ENCODE measurements at places on chromosomes 5 and 9.

GRCh38 chr5:100647461-100648230 is 112.5 kb downstream of the FAM174A start:
- peak; percentile 10 for DNase-seq

DNA sequence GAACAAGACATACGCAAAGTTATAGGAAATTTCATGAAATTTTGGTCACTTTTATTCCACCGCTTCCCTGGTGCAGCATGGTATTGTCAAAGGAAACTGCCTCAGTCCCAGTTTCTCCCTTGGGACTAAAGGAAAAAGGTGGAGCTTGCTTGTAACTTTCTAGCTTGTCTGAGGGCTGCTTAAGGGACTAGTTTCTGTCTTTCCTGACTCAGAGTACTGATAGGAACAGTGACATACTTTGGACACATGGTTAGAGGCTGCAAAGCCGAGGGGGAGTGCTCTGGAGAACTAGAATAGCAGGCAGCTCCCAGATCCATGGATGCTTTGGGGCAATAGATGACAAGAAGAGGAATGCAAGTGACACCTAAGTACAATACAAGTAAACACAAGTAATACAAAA is 136.7 kb downstream of the CDC42SE2 start:
- no peak for DNase-seq

- DNase-seq, result peak; percentile 32
These were observed at the start of gene F2RL1 for GRCh38 chr5:76818844-76819831. F2RL1 (plus strand) TSS chr5:76819030; CDS start chr5:76819183, 153 bp downstream.

DNA sequence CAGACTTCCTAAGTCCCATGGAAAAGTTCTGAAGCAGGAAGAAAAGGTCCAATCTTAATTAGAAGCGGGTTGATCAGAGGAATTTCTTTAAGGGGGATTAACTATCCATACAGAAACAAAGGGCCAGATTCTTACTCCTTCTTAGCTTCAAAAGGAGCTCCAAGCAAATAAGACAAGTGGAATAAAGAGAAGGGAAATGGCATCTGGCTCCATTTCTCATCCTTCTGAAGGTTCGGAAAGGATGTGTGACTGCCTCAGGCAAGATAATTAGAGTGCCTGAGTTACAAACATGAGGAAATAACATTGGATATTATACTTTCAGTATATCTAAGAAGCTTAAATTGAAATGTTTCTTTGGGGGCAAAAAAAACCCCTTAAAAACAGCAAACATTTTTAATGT is 88.1 kb upstream of the ADAMTS19 start:
- DNase-seq, result no peak

- no peak for DNase-seq
These were observed 105.0 kb downstream of the PLPP1 start for GRCh38 chr5:55429613-55430253.

DNA sequence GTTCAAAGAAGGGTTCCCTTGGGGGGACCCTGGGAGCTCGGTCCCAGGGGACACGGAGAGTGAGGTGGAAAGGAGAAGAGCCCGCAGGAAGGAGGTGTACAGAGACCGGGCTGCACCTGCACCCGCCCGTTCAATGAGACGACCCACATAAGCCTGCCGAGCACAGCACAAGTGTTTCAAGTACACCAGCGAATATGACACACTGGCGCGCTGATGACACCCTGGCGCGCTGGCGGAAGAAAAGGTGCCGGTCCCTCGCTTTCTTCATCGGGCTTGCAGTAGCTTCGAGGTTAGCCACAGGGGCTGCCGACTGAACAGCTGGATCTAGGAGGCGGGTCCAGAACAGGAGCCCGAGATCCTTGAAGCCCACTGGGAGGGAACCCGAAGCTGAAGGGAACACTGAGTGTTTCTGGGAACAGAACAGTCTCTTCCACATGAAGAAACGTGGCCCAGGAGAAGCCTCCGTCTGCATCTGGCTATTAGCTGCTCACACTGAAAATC is 1.4 kb downstream of the TBC1D9B start:
- DNase-seq, result no peak

DNA sequence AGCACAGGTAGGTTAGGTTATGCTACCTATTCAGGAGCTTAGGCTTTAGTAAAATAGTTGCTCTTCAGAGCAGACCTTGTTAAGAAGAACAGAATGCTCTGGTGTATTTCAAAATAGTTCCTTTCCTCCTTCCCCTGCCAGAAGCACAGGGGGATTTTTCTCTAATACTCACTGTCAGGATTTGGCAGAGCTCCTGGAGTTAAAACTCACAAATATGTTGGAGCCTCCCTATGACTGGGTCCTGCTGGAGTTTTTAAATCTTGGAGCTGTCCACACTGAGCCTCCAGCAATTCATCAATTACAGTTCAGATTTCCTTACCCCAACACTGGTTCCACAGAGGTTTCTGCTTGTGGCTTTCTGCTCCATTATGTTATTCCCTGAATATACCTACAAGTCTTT is 1233.8 kb upstream of the WWC1 start:
- DNase-seq, result no peak

DNA sequence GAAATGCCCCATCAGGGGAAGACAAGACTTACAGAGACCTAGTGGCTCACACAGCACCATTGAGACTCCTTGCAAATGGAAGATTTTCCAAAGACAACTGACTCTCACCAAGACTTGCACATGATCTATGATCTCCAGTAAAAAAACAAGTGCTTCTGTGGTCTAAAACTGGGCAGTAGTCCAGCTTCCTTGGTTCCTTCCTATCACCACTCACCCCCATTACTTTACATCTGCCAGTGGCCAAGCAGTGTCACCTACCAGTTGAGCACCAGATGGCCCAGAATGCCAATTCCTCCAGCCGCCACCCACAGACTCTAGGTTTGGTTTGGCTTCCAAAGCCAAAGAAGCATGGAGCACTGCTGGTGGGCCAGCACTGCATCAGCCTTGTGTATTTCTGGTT is 47.7 kb downstream of the SH3TC2 start:
- DNase-seq, result no peak

DNA sequence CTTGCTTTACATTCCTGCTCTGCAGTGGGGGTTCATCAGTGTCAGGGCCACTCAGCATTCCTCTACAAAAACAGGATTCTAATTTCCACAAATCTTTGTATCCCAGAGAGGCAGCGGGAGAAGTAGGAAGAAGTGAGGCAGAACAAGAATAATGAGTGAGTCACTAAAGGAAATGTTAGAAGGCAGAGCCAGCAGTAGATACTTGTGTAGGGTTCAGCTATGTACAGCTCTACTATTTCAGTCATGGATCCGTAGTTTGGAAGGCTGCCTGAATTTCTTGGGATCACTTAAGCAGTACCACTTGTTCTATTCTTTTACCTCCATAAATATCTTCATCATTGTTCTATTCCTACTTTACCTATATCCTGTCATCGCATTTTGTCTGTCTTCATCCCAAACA is 246.3 kb upstream of the TLE4 start:
- no peak for DNase-seq

GRCh38 chr5:115209279-115209678 is 39.6 kb upstream of the TRIM36 start:
- no peak for DNase-seq

GRCh38 chr9:117672369-117672768 is 31.8 kb upstream of the TLR4 start:
- DNase-seq, result no peak

GRCh38 chr5:109455598-109456096 is 45.9 kb upstream of the PJA2 start:
- no peak for DNase-seq

- DNase-seq, result no peak
These were observed 5.1 kb downstream of the ZNF462 start for GRCh38 chr9:106868087-106868486.

- DNase-seq, result no peak
These were observed 118.1 kb downstream of the SIL1 start for GRCh38 chr5:139079991-139080610.

GRCh38 chr5:168809218-168809617 is 230.1 kb upstream of the PANK3 start:
- no peak for DNase-seq

DNA sequence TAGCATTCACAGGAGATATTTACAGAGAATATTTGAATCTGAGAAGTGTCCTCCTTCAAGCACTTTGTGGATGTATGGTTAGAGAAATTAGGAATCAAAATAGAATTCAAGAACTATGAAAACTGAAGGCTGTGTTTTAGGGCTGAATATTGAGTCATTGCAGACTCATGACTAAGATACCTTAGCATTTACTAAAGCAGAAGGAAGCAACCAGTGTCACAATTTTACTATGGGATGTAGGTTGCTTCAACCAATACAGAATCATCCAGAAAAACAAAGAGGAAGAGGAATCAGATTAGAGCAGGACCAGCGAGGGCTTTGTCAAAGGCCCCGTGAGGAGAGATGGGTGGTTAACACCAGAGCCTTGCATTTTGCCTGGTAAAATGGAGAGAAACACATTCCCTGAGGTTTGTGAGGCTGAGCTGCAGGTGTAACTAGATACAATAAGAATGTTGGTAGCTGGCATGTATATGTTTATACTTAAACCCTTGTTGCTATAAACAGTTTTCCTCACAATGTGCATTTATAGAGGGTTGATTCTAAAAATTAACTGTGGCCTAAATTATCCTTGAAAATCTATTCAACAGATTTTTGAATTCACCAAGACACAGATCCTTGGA is 518.1 kb downstream of the AGTPBP1 start:
- DNase-seq, result no peak

DNA sequence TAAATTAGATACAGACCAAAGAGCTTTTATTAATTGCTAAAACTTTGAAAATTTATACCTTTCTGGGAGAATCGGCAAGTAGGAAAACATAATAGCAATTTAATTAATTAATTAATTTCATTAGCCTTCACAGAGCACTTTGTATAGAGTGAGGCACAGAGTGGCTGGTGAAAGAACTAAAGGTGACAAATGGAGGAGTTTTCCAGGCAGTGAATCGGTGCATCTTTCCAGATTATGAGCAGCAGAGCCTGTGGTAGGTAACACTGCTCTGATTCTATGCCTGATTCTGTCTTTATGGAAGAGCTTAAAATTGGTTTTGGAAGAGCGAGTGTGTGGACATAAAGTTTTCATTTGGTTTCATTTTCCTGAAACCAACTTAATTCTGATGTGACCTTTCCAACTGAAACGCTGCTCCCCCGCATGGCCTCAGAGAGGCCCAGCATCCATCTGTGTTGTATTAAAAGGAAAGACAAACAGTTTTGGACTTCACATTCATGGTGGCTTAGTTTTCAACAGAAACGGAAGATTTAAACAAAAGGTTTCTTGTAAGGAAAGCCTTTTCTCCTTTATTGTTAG is 188.9 kb upstream of the RPS23 start:
- DNase-seq, result no peak

GRCh38 chr9:121567500-121568342 is 68.1 kb upstream of the GGTA1 start:
- no peak for DNase-seq

GRCh38 chr5:166845044-166845443 is 1446.4 kb upstream of the WWC1 start:
- DNase-seq, result no peak

Measured in DMS79 (cell line).